ENCODE measurements at places on chromosomes 5 and 9.
A peak's percentile ranks its signal among the peaks of the same experiment; 100 is the strongest.

DNA sequence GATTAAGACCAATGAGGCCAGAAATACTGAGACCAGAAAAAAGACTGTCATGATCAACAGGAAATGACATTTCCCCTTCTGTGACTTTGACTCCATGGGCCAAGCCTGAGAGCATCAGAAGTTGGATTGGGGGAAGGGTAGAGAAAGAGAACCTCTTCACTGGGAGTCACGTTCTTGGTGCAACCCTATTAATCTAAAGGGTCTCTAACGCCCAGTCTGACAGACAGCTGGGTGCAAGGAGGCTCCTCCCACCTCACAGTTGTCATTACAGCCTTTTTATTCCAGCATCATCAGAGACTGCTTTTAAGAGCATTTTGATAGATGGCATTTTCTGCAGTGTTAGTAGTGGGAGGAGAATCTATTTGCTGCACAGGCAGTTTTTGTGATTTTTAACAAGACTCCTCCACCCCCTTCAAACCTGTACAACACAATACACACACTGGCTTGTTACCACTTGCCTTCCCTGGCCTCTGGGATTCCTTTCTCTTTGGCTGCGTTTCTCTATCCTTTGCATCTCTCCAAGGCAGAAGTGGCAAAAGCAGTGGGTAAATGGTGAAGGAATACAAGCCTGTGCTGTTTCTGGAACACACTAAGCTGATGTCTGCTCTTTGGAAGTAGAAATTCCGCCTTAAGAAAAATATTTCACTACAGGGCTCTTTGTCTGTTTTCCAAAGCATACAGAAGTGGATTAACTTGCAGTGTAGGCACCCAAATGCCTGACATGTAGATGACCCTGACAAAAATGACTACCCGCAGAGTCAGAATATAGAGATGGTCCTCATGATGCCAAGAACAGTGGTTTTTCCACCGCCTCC is 310.4 kb upstream of the ZNF608 start:
- DNase-seq = no peak

- no peak for DNase-seq
Measured at GRCh38 chr9:107094370-107094769, 188.7 kb upstream of the RAD23B start.

- no peak for DNase-seq
Measured at GRCh38 chr5:128826275-128826674, 139.0 kb upstream of the SLC27A6 start.

GRCh38 chr9:114005371-114006154 is 72.5 kb downstream of the AMBP start:
- no peak for DNase-seq

DNA sequence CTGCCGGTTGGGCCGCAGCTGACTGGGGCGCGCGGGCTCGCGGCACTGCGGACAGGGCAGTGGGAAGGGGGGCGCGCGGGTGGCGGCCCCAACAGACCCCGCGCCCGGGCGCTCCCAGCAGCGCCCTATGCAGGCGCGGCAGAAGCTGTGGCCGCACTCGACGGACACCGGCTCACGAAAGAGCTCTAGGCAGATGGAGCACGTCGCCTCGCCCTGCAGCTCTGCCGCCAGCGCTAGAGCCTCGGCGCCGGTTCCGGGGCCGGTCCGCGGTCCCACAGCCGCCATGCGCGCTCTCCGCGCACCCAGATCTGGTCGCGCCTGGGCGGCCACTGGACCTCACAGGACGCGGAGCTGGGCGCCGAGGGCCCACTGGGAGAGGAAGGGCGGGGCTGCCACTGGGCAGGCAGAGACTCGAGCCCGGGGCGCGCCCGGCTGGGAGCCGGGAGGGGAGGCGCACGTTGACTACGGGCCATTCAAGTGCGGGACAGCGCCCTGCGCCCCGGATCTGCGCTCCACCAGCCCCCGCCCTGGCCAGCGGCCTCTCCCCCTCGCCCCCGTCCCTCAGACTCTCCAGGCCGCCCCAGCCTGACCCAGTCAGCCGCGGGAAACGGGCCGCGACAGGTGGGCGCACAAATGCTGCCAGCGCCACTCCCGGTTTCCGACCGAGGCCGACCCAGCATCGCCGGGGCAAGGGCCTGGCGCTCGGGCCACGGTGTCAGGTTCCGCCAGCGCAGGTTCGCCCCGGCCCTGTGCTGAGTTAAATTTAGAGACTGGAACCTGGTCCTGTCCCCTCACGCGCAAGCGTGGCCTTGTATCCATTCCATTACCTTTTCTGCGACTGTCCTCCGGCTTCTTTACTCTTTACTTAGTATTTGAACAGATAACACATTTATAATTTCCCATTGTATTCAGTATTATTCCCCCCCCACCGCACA is at the start of gene TRIM7:
Gene TRIM7, minus strand, starts transcription at position 371 of the 935 bp plus-strand sequence. Its CDS starts 86 bp downstream, at position 285.
- no peak for DNase-seq

DNA sequence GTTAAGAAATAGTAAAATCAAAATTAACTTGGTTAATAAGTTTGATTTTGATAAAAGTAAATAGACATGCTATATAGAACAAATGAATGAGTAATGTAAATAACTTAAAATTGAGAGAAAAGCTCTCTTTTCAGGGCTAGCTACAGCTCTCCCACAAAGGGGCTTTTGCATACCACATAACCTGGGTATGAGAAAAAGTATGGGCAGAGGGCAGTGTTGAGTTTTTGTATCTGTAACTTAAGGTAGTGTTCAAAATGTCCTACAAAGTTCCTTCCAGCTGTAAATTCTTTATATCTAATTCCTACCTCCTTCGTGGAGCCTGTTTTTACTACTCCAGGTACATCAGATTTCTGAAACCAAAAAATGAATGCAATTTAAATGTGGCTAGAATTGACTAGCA is 18.9 kb upstream of the TTC33 start:
- DNase-seq = no peak

- peak; percentile 13 for DNase-seq
Measured at GRCh38 chr5:135462304-135462703, 10.2 kb upstream of the TIFAB start.

- no peak for DNase-seq
Measured at GRCh38 chr9:129014124-129014523, 14.0 kb downstream of the SH3GLB2 start.

- no peak for DNase-seq
Measured at GRCh38 chr9:37968228-37968701, 64.3 kb upstream of the SLC25A51 start.

GRCh38 chr9:93579711-93580516 is 3.5 kb downstream of the PHF2 start:
- DNase-seq = no peak

DNA sequence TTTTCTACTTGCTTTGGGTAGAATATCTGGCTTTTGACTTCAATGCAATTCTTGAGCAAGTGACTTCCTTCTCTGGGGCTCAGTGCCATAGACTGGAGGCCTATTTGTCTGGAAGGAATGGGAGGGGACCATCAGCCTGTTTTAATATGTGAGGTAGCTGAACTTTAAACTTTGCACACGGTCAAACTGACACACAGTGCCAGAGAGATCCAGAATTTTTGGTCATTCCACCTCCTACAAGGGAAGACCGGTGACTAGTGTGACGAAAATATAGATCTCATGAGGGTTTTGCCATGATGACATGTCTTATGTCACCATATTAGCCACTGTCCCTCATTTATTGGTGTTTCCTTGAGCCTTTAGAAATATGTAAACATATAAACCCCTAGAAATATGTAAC is 44.6 kb upstream of the ZSWIM6 start:
- no peak for DNase-seq

- DNase-seq = peak; percentile 49
Measured at GRCh38 chr5:95631991-95632675, 12.2 kb downstream of the GPR150 start.

GRCh38 chr5:76652809-76653414 is 29.7 kb upstream of the F2RL2 start:
- DNase-seq = no peak

GRCh38 chr5:94675965-94676618 is 57.6 kb downstream of the SLF1 start:
- no peak for DNase-seq
